CD4-positive, alpha-beta T cell (primary cell): ENCODE measurements at places on chromosomes 1 and 21.
A peak's percentile ranks its signal among the peaks of the same experiment; 100 is the strongest.

DNA sequence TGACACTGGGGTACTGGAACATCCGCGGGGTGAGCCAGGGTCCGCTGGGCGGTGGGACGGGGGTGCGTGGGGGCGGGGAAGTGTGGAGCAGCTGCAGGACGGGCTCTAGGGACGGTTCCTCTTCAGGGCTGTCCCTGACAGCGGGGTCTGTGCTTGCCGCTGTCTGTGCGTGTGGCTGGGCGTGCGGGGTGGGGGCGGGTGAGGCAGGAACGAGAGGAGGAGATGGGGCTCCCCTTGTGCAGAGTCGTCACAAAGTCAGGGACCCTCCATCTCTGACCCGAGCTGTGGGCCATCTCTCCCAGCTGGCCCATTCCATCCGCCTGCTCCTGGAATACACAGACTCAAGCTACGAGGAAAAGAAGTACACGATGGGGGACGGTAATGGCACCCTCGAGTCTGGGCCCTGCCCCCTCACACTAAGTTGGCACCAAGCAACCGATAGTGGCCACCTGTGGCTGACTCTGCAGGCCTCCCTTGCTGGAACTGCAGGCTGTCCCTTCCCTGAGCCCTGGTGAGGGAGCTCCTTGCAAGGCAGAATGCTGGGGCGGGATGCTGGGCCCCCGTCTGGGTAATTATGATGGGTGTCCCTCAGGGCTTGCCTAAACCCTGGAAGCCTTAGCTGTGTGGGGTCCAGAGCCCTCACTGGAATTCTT is 392 bp downstream of the GSTM2 start:
- no peak for DNase-seq

DNA sequence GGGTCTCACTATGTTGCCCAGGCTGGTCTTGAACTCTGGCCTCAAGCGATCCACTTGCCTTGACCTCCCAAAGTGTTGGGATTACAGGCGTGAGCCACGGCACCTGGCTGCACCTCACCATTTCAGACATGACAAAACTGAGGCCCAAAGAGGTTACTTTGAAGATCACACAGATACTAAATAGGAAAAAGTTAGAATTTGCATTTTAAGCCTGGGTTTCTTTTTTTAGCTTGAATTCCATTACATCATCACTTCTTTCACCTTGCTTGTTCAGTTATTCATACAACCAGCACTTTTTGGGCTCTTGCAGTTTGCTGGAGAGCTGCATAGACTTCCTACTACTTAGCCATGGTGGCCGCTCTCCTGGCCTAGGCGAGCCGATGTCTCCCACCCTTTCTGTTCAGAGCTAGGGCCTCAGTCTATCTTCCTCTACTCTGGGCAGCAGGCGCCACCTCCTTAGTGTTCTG is 16.3 kb upstream of the CD2 start:
- DNase-seq = peak; percentile 18

DNA sequence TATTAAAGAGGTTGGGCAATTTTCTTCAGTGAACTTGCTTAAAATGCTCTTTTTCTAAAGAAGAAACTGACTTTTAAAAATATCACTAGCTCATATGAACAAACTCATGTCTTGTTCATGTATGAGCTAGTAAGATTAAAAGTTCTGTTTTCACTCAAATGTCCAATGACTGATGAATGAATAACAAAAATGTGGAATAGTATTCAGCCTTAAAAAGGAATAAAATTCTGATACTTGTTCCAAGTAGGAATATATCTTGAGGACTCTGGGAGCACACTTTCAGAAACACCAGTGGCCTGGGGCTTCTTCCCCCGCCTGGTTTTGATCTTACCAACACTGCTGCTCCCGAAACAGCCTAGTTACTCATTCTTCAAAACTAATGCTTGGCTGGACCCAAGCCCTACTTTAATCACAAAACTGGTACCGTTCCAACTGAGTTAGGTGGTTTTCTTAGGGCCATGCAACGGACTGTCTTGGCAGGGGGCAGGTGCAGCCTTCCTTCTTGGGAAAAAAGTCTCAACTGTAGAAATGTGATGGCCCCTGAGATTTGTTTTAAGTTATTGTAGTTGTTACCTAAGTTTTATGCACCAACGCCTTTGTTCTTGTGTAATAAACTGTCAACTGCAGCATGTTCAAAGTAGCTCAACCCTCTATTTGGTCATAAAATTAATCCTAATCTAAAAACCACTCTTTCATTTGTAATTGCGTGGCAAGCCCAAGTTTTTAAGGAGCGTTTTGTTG is 116.0 kb downstream of the ETS2 start:
- DNase-seq = no peak

DNA sequence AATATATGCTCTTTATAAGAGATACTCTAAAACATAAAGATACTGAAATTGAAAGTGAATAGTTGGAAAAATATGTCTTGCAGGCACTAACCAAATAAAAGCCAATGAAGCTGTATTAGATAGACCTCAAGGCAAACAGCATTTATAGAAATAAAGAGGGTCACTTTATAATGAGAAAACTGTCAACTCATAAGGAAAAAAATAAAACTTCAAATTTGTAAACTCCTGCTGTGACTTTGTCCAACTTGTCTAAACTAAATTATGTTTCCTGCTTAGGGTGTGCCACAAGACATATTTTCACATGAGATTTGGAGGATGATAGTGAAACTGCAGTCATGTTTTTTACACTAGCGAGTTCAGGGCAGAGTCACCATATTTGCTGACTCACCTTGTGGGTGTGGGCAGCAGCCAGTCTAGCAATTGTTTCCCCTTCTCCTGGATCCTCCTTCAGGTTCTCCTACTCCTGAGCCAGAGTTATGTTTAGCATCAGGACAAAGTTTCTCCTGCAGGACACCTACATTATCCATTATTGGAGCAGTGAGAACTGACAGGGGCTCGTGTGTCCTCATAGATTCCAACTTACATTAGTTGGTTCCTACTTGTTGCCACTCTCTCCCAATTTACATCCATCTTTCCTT is 43.8 kb downstream of the CD53 start:
- peak; percentile 49 for DNase-seq

DNA sequence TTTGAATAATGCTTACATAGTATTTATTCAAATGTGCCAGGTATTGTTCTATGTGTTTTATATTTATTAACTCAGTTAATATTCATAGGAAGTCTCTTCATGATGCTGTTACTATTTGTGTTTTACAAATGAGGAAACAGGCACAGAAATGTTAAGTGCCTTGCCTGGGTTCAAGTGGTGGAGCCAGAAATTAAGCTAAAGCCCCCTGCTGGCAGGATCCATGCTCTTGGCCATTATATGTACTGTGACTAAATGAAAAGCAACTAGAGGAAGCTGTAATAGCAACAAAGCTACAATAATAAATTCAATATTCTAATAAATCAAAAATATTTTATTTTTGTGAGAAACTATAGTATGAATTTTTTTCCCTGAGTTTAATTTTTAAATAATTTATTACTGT is 30.0 kb downstream of the IARS2 start:
- DNase-seq = no peak

DNA sequence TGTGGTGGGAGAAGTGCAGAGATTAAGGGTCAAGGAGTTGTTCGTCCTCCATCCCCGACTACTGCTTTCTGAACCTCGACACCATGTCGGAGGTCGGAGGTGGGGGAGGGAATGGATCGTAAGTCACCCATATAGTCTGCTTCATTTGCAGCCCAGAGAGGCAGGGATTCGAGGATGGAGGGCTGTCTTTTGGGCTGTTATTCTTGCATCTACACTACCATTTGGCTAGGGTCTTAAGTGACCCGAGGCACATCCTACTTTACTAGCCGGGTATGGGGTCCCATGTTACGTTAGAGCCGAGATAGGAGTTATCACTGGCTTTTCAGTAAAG is 578 bp downstream of the USP21 start:
- DNase-seq = no peak

DNA sequence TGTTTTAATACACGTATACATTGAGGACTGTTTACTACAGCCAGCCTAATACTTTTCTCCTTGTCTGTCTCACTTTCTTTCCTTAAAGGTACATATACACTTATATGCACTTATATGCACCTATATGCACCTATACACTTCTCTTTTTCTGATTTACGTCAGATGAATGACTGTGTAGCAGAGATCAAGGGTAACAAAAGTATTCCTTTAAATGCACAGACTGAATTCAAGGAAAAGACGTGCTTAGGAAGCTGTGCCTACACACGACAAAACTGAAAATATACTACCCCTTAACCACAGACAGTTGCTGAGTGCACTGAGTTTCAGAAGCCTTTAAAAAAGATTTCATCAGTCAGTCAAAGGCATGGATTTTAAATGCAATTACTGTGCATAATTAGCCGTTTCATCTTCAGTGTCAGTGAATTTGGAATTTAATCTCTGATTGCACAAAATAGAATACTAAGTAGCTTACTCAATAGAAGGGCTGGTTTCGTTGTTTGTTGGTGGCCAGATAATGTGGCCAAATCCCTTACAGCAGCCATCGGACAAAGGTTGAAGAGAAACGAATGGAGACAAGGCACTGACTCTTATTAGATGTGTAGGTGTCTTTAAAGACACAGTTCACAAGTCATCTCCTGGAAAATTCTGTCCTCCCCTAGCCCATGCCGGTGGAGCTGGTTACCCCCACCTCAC is 38.3 kb upstream of the TARBP1 start:
- DNase-seq = no peak

DNA sequence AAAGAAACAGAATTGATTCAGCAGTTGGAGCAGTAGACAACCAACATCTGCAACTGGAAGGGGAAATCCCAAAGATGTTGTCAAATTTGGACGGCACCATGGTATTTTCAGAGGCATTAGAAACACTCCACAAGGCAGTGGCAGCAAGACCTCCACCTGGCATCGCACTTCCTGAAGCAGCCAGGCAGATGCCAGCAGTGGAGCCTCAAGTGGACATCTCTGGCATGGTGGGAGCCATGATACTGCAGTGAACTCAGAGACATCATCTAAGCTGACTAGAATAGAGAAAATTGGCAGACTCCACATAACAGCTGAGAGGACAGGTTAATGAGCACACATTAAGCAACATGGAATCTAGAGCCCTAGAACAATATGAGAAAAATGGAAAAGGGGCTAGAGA is 33.9 kb upstream of the RGS8 start:
- no peak for DNase-seq
